ENCODE measurements at places on chromosomes 1 and 21. TPM values are rescaled to one million over a fixed set of nuclear protein-coding genes. Genes with fewer than 3 reads are reported as not detected.

The PEAR1 gene
- 12.5 TPM for total RNA-seq

The IVL gene
- not detected for total RNA-seq

The SIPA1L2 gene
- 57.1 TPM for total RNA-seq

- DNase-seq = no peak
- H3K27ac ChIP-seq = no peak overlapping the region
- no peaks in the 10 kb centered on the region for H3K27me3 ChIP-seq
- H3K4me1 ChIP-seq = peaks cover 37% of the 10 kb centered on the region
These were observed 17.1 kb upstream of the PODN start for GRCh38 chr1:53044926-53045325.

- H3K4me1 ChIP-seq = peaks cover 60% of the 10 kb centered on the region
- no peaks in the 10 kb centered on the region for H3K27me3 ChIP-seq
- DNase-seq = peak; percentile 97
- no peak overlapping the region for H3K4me3 ChIP-seq
These were observed 7.0 kb upstream of the POFUT2 start for GRCh38 chr21:45294509-45295291.

DNA sequence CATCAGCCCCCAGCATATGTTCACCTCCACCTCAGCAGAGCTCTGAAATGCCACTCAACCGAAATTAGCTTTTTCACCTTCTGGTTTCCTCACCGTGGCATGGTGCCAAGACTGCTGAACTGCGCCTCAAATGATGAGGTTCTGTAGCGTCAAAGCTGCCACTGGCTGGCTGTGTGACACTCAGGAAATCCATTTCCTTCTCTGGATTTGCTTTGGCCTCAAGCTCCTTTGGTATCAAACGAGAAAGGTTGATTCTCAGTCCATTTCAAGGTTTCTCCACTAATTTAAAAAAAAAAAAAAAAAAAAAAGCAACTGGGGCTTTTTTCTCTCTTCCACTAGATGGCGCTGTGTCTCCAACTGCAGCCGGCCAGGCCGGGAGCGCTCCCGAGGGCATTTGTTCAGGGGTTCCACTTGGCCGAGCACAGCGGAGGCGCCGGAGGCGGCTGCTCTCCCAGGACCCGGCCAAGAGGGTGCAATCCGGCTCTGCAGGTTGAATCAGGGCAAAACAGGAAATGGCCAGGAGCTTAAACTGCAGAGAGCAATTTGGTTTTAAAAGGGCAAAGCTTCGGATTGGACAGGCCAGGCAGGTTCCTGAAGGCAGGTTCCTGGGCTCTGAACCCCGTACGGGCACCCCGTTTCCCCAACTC, 26.5 kb upstream of the PLA2G2C start:
- H3K4me3 ChIP-seq = no peak overlapping the region
- no peak overlapping the region for H3K27ac ChIP-seq
- no peaks in the 10 kb centered on the region for H3K36me3 ChIP-seq
- H3K4me1 ChIP-seq = no peaks in the 10 kb centered on the region

DNA sequence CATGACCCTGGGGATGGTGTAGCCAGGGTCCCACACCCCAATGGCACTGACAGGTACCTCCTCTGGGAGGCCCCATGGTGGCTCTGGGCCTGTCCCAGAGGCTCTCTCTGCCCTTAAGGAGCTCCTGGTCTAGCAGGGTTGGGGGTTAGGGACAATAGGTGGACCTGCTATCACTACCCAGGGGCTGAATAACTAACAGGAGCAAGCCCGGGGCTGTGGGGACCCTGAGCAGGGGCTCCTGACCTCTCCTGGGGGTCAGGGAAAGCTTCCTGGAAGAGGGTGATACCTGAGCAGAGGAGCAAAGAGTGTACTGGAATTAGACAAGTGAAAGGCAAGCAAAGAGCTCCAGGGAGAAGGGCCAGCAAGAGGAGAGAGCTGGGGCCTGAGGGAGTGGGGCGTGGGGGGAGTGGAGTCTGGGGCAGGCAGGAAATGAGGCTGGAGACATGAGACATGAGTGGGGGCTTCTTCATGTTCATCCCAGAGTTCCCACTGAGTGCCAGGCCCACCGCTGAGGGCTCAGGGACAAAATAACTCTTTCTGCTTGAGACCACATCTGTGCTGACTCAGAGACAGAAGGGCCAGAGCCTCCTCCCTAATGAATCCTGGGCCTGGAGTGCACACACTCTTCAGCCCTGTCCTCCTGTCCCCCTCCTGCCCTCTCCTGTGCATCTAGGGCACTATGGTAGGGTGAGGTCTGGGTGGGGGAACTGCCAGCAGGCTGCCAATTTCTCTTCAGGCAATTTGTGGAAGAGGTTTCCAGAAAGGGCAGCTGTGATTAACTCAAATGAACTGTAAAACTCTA, 517.6 kb downstream of the PTPRU start:
- no peaks in the 10 kb centered on the region for H3K4me1 ChIP-seq
- DNase-seq = peak; percentile 47
- H3K27me3 ChIP-seq = no peaks in the 10 kb centered on the region
- H3K36me3 ChIP-seq = no peaks in the 10 kb centered on the region

GRCh38 chr1:203151362-203152157, 24.0 kb downstream of the ADORA1 start:
- DNase-seq = no peak
- H3K27me3 ChIP-seq = no peaks in the 10 kb centered on the region
- H3K27ac ChIP-seq = no peak overlapping the region
- no peaks in the 10 kb centered on the region for H3K36me3 ChIP-seq
- no peaks in the 10 kb centered on the region for H3K4me1 ChIP-seq

DNA sequence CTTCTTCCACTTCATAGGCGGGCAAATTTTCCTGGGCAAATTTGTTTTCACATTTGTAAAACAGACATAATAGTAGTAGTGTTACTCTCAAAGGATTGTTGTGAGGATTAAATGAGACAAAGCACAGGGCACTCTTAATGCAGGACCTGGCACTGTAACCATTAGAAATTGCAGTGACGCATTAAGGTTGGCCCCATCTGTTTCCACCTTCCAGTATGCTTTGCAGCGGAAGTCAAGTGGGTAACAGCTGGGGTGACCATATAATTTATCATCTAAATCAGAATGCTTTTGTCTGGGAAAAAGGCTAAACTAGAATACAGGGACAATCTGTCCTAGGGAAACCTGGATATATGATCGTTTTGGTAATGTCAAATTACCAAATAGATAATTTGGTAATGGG, 132.5 kb upstream of the CACHD1 start:
- no peaks in the 10 kb centered on the region for H3K4me1 ChIP-seq
- no peak overlapping the region for H3K4me3 ChIP-seq
- no peak for DNase-seq
- no peaks in the 10 kb centered on the region for H3K27me3 ChIP-seq
- no peaks in the 10 kb centered on the region for H3K36me3 ChIP-seq

The MYOC gene
- total RNA-seq = 2.8 TPM

The TP73 gene
- total RNA-seq = not detected

DNA sequence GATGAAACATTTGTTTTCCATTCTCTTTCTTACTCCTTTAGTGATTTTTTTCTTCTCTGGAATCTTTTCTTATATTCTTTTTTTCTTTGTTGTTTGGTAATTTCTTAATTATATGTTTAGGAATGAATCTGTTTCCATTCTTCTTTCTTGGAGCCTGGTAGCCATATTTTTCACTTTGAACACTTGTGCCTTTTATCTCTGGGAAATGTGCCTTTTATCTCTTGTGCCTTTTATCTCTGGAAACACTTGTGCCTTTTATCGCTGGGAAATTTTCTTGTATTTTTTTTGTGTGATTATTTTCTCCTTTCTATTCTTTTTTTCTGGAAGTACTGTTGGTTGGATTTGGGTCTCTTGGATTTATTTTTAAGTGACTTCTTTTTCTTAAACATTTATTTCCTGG, 118.2 kb downstream of the LEPR start:
- no peak for DNase-seq
- no peak overlapping the region for H3K27ac ChIP-seq
- no peak overlapping the region for H3K4me3 ChIP-seq
- H3K27me3 ChIP-seq = no peaks in the 10 kb centered on the region

DNA sequence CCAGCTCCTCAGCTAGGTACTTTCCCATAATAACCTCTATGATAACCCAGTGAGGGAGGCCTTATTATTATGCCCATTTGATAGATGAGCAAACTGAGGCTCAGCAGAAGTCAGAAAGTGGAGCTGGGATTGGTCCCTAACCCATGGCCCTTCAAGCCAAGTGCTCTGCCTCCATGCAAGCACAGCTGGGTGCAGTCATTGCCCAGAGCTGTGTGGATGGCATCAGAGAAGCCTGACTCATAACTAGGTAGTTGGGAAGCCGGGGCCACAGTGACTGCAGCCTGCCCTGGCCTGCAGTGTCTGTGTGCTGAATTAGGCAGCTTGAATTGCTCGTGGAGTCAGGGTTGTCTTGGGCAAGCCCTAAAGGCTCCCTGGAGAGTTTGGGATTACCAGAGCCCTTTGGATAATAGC, 89.9 kb upstream of the SLC2A1 start:
- no peak for DNase-seq
- H3K27ac ChIP-seq = no peak overlapping the region
- no peaks in the 10 kb centered on the region for H3K27me3 ChIP-seq
- no peaks in the 10 kb centered on the region for H3K36me3 ChIP-seq
- no peak overlapping the region for H3K4me3 ChIP-seq

DNA sequence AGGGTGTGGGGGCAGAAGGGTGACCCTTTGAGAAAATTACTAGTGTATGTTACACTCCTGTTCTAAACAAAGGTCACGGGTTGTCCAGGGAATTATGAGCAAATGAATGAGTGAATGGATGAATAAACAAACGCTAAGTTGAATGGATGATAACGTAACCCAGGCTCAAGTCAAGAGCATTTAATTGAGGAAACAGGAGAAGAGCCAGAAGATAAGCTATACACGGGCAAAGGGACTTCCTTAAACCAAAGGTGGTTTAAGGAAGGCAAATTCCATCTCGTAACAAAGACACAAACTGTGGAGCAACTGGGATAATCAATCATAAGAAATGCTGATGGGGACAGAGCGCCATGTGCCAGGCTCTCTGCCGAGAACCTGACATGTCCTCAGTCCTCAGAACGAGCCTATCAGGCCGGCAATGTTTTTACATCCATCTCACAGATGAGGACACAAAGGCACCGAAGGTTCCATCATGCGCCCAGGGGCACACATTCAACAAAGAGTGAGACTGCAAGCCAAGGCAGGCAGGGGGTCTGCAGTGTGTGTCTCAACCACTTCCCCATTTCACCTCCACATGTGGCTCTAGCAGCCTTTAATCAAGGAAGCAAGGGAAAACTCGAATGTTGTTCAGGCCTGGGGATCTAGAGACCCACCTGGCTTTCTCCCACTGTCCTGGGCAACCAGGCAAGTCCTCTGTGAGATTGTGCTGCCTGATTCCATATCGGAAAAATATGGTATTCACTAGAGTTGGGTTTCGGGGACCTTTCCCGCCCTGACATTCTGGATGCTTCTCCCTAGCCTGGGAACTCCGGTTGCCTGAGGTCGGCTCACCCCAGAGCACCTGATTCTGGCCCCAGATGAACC, 126.8 kb upstream of the EDN2 start:
- no peaks in the 10 kb centered on the region for H3K27me3 ChIP-seq
- H3K36me3 ChIP-seq = no peaks in the 10 kb centered on the region
- H3K27ac ChIP-seq = no peak overlapping the region
- no peak for DNase-seq

The RYR2 gene
- 756 TPM for total RNA-seq

The PDIK1L gene
- total RNA-seq = 3.4 TPM

The FCRL4 gene
- not detected for total RNA-seq

- no peak overlapping the region for H3K27ac ChIP-seq
- DNase-seq = no peak
- H3K4me1 ChIP-seq = peaks cover 14% of the 10 kb centered on the region
- peaks cover 4% of the 10 kb centered on the region for H3K27me3 ChIP-seq
- no peak overlapping the region for H3K4me3 ChIP-seq
These were observed 7.1 kb downstream of the TMEM54 start for GRCh38 chr1:32894019-32894600.

- no peaks in the 10 kb centered on the region for H3K4me1 ChIP-seq
- DNase-seq = no peak
- H3K4me3 ChIP-seq = no peak overlapping the region
- no peaks in the 10 kb centered on the region for H3K36me3 ChIP-seq
These were observed 13.0 kb upstream of the BATF3 start for GRCh38 chr1:212712451-212713303.

The EDN2 gene
- not detected for total RNA-seq

The NKAIN1 gene
- not detected for total RNA-seq

DNA sequence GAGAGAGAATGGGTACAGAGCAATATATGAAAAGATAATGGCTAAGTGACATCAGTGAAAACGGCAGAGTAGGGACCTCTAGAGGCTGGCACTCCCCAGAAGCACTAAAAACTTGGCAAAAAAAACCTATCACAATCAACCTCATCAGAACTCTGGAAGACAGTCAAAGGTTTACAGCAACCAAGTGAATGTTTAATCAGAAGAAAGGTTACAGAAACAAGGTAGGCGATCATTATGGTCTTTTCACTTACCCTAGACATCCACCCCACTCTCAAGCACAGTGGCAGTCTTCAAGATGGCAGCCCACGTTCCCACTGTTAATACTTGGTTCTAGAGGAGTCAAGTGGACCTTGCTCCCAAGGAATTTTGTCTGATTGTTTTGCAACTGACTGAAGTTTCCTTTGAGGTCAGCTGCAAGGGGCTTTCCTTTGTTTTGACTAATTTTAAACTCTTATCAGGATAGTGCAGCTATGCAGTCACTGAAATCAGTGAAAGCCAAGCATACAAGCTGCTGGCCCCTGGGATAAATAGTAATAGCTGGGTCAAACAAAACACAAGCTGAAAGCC, 7.2 kb downstream of the KIFAP3 start:
- no peak overlapping the region for H3K4me3 ChIP-seq
- DNase-seq = no peak
- H3K27me3 ChIP-seq = no peaks in the 10 kb centered on the region
- no peaks in the 10 kb centered on the region for H3K36me3 ChIP-seq
- H3K4me1 ChIP-seq = no peaks in the 10 kb centered on the region
- no peak overlapping the region for H3K27ac ChIP-seq

The HEYL gene
- total RNA-seq = 28.1 TPM

DNA sequence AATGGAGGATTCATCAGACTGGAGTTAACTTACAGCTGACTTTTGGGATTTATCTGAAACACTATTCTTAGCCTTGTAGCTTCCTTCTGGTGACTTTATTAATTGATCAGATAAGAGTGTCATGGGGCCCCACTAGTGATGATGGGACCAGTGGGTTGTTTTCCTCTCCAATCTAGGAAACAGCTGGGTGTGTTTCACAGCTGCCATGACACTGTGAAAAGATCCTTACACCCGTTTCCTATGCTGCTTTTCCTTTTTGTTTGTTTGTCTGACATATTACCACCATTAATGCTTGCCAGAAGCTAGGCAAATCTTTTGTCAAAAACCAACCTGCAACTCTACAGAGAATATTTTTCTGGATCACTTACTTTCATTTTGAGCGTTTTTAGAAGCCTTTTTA, 86.2 kb downstream of the ZBTB18 start:
- no peak overlapping the region for H3K27ac ChIP-seq
- H3K36me3 ChIP-seq = no peaks in the 10 kb centered on the region
- no peak for DNase-seq

GRCh38 chr1:7093297-7093696, 308.0 kb downstream of the CAMTA1 start:
- H3K36me3 ChIP-seq = no peaks in the 10 kb centered on the region
- H3K27me3 ChIP-seq = no peaks in the 10 kb centered on the region
- no peak overlapping the region for H3K27ac ChIP-seq
- no peak overlapping the region for H3K4me3 ChIP-seq
- H3K4me1 ChIP-seq = no peaks in the 10 kb centered on the region

- no peaks in the 10 kb centered on the region for H3K27me3 ChIP-seq
- H3K4me1 ChIP-seq = no peaks in the 10 kb centered on the region
- DNase-seq = no peak
- H3K4me3 ChIP-seq = no peak overlapping the region
- peaks cover 26% of the 10 kb centered on the region for H3K36me3 ChIP-seq
- H3K27ac ChIP-seq = no peak overlapping the region
These were observed 120.5 kb downstream of the LTN1 start for GRCh38 chr21:28872218-28872617.

The SHISAL2A gene
- total RNA-seq = not detected
